ENCODE measurements at places on chromosomes 7 and 10.

DNA sequence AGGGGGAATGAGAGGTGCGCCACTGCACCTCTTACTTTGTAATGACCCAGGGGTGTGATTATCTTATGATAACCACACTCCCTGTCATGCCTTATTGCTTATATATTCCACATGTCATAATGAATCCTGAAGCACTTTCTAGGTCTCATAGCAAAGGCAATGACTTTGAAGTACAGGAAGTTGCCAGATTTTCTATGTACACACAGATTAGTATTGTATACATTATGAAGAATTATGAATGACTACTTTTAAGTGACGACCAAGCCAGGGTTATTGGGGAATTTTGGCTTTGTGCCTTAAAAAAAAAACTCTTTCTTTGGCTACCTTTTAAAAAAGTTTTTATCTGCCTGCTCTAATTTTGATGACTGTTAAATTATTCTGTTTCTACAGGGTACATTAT, 269.6 kb downstream of the MDFIC start:
- DNase-seq = no peak

DNA sequence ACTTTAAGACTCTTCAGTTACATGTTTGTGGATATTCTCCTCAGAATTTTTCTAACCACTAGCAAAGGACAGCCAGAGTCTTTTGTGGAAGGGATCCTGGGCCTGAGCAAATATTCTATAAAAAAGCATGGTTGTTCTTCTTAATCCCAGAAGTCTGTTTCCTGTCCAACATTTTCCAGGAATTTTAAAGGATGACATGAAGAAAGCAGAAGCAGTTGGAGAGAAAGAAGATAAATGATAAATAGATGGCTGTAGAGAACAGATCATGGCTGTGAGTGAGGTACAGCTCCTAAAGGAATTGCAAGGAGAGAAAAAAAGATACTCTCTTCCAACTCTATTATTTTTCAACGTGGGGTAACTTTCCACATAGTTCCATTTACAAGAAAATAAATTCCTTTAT, 91.8 kb upstream of the STEAP4 start:
- DNase-seq = no peak

GRCh38 chr7:65809259-65809981, 63.5 kb upstream of the VKORC1L1 start:
- no peak for DNase-seq

DNA sequence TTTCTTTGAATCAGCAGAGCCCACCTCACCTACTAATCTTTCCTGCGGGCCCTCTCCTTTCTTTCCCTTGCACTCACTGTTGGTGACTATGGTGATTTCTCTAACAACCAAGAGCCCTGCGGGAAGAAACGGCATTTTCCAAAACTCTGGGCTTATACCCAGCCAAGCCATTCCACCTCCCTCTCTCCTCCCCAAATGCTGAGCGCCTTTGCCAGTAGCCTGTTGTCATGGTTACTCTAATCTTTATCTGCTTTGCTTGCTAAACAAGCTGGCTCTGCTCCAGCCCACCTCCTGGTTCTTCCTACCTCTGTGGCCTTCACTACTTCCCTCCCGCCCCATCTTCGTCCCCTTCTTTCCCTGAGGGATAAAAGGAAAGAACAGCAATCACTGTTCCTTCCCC, 86.7 kb downstream of the DGKI start:
- no peak for DNase-seq

DNA sequence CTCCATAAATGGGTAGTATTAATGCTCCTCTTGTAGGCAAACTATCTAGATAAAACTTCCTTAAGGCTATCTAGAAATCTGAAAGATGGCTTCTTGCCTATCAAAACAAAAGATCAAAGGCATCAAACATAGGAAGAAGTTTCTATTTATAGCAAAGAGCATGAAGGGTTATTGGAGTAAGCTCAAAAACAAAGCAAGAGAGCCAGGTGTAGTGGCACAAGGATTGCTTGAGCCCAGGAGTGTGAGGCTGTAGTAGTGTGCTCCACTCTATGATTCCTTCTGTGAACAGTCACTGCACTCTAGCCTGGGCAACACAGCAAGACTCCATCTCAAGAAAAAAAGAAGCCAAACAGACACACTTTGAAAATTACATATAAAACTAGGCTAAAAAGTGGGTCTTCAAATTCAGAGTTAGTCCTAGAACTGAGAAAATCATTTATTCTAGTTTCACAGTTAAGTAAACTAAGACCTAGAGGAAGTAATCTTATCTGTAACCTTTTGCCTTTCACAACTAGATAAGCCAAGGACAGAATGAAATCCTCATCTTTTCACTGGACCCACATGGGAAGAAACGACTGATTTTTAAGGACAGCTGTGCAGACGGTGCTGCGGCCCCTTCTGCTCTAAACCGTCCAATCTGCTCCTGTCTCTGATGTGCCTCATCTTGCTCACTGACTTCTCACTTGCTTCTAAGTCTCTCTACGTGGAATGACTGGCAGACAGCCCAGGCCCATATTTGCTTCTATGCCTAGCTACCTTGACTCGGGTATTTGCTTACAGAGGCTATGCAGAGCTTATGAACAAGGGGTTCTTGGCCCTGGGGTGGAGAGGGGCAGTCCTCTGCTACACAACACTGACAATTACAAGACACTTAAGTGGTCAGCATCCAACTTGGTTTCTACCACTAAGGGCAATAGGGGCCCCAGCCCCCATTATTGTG, 50.0 kb downstream of the ESYT2 start:
- DNase-seq = no peak

DNA sequence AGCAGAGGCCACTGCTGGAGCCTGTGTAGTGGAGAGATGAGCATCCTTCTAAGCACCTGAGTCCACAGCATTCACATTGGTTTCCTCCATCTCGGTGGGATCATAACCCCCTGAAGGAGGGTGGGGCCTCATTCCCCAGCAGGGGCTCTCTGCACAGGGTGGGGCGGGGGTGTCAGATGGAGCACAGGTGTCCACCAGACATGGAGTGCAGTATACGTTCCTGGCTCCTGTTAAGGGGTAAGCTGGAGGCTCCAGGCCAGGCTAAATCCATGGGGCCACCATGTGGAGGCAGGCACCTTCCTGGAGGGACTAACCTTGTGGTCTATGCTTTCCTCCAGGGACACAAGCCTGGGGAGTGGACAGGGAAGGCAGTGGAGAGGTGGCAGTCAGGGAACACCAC, 252.6 kb downstream of the GRID1 start:
- no peak for DNase-seq

DNA sequence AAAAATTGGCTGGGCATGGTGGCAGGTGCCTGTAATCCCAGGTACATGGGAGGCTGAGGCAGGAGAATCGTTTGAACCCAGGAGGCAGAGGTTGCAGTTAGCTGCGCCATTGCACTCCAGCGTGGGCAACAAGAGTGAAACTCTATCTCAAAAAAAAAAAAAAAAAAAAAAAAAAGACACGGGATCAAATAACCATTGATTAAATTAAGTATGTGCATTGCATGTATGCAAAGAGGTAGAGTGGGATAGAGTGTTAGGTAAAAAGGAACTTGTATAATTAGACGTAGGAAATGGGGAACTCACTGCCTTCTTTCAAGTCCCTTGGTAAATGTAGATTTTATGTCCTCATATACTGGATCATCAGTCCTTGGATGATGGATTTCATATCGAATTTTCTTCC, 13.1 kb downstream of the VCL start:
- no peak for DNase-seq

DNA sequence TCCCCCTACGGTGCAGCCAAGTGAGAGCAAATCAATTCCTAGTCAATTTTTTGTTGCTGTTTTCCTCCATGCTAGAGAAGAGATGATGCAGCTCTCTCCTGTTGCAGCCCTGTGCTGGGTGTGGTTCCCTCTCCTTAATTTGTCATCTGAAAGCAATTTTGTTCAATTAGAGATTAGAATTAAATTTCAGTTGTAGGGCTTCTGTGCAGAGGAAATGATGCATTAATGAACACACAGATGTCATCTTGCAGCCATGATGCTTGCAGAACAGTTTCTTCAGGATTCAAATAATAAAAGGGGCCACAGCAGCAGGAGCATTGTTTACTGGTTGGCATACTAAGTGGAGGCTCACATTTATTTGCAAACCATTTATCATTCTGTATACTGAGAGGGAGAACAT, 266.0 kb downstream of the AUTS2 start:
- DNase-seq = no peak

DNA sequence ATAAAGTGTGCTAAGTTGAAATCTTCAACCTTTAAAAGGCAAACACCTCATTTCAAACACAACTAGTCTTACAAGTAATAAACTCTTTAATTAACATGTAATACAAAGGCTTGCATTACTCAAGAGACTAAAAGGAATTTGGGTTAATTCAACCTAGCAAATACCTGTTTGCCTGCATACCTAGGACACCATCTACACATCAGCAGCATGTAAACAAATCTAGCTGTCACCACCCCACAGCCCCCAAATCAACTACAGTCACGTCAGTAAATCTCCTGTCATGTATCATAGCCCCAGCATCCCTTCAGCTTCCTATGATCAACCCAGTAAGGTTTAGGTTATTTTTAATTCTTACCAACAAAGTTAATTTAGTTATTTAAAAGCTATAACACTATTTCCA, 33.5 kb downstream of the ZNF800 start:
- DNase-seq = no peak

DNA sequence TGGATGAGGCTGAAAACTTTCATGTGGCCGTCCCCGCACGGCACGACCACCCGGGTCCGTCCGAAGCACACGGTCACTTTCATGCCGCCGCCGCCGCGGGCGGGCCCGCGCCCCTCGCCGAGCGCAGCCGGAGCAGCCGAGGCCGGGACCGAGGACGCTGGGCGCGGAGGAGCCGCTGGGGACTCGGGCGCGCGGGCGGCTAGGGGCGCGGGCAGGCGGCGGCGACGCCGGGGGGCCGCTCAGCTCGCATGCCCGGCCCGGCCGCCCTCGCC, 247 bp downstream of the PARD3 start:
- DNase-seq = no peak

DNA sequence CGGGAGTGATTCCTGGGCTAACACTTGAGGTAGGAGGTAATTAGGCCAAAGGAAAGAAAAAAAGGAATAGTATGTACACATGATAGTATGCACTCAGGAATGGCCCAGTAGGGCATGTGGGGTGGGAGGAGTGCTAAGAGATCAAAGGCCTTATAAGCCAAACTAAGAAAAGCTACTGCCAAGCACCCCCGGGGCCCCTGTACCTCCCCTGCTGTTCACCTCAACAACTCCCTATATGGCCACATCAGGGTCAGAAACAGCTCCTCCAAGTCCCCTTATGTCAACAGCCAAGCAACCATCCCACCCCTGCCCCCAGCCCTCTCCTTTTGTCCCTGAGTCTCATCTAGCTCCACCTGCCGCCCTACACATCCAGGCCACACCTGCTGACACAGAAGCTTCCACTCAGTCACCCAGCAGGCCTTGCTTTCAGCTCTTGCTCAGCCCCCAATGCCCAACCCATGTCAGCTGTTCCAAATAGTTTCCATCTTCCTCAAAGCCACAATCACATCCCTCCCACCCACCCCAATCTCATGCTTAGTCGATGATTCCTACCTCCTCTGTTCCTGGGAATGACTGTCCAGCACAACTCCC, 80.2 kb downstream of the SORBS1 start:
- DNase-seq = no peak

GRCh38 chr7:155289107-155289506, 8.6 kb upstream of the INSIG1 start:
- DNase-seq = no peak

- DNase-seq = peak; percentile 35
These were observed 40.6 kb upstream of the VKORC1L1 start for GRCh38 chr7:65832281-65832680.

GRCh38 chr10:27759483-27760272, 14.1 kb upstream of the MKX start:
- DNase-seq = no peak

DNA sequence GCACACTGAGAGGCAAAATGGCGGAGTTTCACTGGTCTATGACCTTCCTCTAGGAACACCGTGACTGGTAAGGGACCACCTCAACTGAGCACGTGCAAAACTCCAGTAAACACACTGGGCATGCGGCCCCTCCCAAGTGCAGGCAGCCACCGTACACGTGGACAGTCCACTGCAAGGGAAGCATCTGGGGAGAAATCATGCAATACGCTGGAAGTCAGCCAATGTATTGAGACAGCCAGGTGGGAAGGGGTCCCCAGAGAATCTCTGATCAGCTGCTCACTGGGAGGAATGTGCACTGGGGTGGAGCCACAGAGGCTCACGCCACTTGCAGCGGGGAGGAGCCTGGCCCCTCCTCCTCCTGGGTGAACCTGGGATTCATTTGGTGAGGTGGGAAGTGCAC, 49.3 kb downstream of the CFAP46 start:
- no peak for DNase-seq

GRCh38 chr7:20199015-20199737, 18.0 kb downstream of the MACC1 start:
- DNase-seq = peak; percentile 92

GRCh38 chr7:12625836-12626235, 55.3 kb downstream of the SCIN start:
- no peak for DNase-seq

DNA sequence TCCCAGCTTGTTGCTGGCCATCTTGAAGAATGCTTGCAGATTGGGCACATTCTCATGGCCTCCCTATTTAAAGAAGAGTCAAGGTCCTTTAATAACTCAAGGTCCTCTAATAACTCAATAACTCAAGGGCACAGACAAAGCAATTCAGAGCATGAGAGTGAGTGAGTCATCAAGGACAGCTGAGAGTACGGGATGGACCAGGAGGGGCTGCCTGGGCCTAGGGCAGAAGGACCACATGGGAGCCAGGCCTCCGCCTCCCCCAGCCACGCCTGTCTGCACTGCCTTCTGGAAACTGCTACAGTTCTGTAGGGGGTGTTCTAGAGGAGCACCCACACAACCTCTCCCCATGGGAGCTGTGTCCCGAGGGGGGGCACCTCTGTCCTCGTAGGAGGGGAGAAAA, 48.9 kb downstream of the ZNF503 start:
- DNase-seq = no peak

- no peak for DNase-seq
These were observed 138.4 kb downstream of the FGFR2 start for GRCh38 chr10:121459622-121460453.

DNA sequence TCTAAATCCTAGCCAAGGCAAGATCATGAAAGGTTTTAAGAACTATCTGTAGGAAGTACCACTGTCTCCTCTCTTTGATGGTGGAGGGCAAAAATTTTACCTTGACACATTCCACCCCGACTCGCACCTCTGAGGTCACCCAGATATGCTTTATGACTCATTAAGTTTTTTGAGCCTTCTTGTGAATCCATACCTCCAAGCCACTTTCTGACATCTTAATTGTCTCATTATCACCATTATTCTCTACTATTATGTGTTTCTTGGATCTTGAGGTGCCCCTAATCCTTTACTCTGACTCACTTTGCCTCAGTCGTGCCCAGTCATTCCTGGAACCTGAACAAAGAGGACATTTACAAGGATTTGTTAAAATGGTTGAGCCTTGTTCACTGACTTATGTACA, 146.6 kb downstream of the RAPGEF5 start:
- DNase-seq = no peak

DNA sequence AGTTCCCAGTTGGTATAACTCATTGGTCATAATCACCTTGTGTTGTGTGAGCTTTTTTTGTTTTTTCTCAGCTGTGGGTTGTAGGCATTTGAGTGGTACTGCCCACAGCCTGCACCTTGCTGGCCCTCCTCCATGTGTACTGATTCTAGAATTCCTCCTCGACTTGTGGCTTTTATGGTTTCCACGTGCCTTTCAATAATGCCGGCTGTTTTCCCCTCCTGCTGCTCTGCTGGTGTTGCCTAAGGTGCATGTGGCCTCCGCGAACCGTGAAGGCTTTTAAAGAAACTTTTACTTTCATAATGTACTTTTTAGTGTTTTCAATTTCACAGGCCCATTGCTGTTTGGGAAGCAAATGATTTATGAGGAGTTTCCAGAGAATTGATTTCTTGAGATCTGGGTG, 518.0 kb downstream of the REEP3 start:
- DNase-seq = no peak

- no peak for DNase-seq
These were observed 134.1 kb upstream of the TCERG1L start for GRCh38 chr10:131445623-131446022.

All from brain microvascular endothelial cell (primary cell).